Liver (tissue), 10 donors: ENCODE measurements at places on chromosomes 6 and 20.

DNA sequence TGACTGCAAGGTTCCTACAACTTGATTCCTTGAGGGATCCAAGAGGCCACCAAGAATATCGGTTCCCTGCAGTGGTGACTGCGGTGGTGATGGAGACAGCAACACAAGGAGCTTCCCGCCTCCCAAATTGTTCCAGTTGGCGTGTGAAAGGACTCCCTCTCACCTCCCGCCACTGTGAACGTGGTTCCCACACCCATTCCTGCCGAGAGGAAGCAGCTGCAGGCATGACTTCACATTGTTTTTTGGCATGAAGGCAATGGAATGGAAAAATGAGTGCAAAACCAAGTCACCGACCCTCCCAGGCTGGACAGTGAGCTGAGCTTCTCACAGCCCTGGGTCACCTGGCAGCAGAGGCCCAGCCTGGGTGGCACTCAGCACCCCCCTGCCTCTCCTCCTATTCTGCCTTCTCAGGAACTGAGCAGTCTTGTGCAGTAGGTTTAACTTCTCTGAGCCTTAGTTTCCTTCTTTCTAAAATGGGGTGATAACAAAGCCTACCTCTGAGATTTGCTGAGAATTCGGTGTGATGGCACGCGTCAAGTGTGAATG lies 75.0 kb downstream of the CNKSR3 start:
- no peak for DNase-seq

GRCh38 chr6:149075616-149076354 lies 241.7 kb upstream of the TAB2 start:
- no peak for DNase-seq

GRCh38 chr6:46684771-46685170 lies 2.9 kb upstream of the TDRD6 start:
- DNase-seq = no peak

DNA sequence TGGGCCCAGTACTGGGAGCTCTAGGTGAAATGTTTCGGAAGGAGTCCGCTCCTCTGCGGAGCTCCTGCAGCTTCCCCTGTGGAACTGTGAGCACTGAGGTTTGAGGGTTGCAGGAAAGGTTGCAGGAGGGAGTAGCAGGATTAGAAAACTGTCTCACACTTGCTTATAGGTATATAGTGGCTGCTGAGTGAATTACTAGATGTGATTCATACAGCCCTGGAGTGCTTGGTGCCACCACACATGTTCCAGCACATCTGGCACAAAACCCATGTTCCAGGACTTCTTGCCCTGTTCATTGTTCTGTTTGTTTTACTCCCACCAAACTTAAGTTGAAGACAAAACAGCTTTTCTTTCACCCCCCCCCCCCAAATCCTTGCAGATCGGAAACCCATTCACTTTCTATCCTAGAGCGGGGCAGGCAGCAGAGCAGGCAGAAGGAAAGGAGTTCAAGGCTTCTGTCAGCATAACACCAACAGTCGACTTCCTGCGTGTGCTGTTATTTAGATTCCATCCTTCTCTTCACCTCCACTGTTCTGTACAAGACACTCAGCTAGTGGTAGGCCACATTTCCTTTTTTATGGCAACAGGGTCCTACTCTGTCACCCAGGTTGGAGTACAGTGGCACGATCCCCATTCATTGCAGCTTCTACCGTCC lies 669 bp upstream of the PEX6 start:
- peak; percentile 41 for DNase-seq

- no peak for DNase-seq
Observed at GRCh38 chr6:142474531-142475289, 172.9 kb downstream of the ADGRG6 start.

GRCh38 chr6:150766201-150766997 lies 99.1 kb upstream of the MTHFD1L start:
- no peak for DNase-seq

- DNase-seq = no peak
Observed at GRCh38 chr20:48944663-48945297, 23.3 kb downstream of the ARFGEF2 start.

GRCh38 chr20:12835999-12836398 lies 172.8 kb upstream of the SPTLC3 start:
- DNase-seq = no peak

GRCh38 chr6:118718297-118718696 lies 66.9 kb upstream of the CEP85L start:
- DNase-seq = no peak

DNA sequence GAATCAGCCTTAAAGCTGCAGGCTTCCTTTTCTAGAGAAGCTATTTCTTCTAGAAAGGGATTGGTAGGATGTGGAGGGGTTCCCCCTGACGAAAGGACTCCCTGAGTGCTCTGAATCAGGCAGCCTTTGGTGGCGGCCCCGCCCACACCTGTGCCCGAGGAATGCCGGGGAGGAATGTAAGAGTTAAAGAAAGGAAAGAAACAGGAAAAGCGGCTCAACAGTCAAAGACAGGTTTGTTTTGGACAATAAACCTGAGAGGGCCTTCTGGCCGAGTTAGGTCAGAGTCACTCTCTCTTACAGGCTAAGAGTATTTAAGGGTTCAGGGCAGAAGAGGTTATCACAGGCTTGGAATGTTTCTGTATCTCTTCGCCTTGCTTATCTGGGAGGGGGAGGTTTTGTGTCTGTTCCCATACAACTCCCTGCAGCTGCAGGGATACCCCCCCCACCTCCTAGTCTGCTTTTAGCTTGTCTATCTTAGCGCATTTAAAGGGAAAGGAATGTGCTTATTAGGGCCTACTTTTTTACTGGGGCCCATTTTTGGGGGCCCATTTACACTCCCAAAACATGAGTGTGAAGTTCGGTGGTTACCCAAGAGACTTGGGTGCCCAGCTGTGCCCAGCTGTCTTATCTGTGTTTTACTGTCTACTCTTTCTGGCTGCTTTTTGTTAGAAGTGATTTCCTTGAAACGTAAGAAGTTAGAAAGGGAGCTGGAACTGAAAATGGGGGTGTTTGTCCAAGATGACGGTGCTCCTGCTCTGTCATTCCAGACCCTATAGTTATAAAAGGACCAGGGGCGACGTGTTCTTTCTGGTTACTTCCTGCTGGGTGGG lies 32.8 kb downstream of the DYNLT1 start:
- DNase-seq = peak; percentile 16

DNA sequence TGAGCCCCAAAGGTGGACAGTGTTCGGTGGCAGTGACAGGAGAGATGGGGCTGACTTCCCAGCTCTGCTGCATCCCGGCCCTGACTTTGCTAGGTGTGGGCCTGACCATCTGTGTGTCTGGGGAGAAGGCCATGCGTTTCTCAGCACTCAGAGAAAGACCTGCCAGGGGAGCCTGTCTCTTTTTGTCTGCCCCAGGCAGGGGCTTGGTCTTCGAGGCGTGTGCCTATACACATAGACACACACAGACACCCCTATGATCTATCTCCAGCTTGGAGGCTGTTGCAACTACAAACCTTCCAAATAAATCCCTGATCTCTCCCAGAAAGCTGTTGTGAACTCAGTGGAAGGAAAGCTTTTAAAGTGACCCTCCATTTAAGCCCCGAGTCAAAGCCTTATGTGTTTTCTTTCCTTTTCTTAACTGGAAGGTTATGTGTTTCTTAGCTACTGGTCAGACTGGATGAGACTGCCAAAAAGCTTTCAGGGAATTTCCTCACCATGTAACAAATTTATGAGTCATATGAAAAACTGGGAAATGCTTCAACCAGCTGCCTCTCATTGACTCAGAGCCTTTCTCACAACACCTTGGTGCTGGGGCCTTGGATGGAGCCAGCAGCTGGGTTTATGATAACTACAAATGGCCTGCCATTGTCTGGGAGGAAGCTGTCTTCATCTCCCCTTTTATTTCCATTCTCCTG lies 102.6 kb downstream of the CDC5L start:
- DNase-seq = no peak

GRCh38 chr6:65799389-65799788 lies 92.4 kb upstream of the EYS start:
- DNase-seq = no peak

GRCh38 chr6:117818449-117818848 lies 88.6 kb upstream of the SLC35F1 start:
- DNase-seq = no peak

DNA sequence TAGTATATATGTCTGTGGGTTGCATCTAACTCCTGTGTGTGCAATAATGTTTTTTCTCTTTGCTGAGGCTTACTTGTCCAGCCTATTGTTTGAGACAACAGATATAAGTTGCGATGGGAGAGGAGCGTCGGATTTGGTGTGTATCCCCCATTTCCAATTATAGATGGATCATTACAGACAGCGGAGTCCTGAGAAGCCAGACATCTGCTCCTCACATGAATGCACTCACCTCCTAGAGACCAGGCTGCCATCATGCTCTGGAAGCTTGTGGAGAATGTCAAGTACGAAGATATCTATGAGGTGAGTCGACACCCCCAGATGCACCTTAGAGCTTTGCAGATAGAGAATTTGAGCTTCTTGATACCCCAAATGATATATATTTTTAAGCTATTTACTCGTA lies at the start of gene TFAP2B:
TSS of gene TFAP2B (plus strand) at position 199 of the 400 bp plus-strand sequence. CDS start at position 220, 21 bp downstream.
- DNase-seq = no peak

- no peak for DNase-seq
Observed at GRCh38 chr6:167092672-167093339, 30.1 kb upstream of the CCR6 start.

GRCh38 chr6:41826343-41827022 lies 39.0 kb downstream of the TOMM6 start:
- no peak for DNase-seq

DNA sequence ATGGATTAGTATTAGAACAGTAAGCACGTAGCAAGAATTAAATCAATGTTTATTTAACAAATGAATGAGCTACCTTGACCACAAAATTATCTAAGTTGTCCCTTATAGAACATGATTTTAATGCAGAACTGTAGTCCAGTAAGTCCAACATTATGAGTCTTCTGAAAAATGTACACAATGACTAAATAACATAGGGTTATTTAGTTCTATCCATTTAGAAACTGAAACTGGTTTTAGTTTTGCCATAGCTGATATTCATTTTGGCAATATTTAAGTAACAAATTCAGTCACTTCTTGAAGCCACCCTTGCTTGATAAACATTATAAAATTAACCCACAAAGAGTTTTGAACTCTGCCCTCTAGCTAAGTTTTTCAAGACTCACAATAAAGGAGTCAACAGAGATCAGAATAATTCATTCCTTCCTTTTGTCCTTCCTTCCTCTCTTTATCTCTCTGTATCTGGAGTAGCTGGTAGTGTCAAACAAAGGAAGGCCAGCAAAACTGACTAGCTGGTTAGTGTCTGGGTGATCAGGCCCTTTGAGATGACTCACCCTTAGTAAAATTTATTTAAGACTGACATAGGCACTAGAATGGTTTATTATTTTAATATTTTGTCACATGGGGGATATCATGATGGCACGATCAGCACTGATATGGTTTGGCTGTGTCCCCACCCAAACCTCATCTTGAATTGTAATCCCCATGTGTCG lies 115.1 kb downstream of the BTBD9 start:
- no peak for DNase-seq

- no peak for DNase-seq
Observed at GRCh38 chr6:56742122-56742791, 99.6 kb upstream of the DST start.

DNA sequence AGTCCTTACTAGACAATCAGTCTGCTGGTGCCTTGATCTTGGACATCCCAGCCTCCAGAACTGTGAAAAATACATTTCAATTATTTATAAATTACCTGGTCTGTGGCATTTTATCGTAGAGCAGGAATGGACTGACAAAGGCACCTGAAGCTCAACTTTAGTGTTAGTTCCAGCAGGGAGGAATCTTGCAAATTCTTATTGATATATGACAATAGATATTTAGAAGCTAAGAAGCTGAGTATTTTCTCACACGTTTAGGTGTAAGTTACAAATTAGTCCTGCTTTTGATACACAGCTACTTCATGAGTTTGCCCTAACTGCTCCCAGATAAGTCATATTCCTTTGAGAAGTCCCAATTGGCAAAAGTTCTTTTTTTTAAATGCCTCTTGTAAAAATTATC lies 138.0 kb upstream of the ZNF217 start:
- no peak for DNase-seq

- peak; percentile 85 for DNase-seq
Observed at GRCh38 chr20:31822421-31823330, 3.5 kb downstream of the MYLK2 start.

DNA sequence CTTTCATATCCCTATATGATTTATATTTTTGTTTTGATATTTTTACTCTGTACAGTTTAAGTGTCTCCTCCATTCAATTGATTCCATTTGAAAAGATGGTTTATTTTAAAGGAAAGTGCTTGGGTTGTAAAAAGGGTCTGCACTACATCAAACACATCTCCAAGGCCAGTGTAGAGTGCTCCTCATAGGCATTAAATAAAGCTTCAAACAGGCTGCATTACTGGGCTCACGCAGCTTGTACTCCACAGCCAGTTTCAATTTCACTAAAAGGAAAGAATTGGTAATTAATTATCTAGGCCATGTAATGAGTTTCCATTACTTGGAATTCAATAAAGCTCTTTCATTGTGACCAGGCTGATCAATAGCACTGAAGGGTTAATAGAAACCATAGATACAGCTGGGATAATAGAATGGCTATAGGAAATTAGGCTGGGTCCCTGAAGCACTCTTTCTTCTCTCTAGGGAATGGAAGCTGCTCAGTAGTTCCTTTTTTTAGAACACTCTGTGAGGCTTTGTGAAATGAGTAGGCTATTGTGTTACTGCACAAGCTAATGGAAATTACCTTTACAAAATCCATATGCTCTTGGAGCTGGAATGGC lies 442.2 kb downstream of the RNF144B start:
- DNase-seq = no peak

DNA sequence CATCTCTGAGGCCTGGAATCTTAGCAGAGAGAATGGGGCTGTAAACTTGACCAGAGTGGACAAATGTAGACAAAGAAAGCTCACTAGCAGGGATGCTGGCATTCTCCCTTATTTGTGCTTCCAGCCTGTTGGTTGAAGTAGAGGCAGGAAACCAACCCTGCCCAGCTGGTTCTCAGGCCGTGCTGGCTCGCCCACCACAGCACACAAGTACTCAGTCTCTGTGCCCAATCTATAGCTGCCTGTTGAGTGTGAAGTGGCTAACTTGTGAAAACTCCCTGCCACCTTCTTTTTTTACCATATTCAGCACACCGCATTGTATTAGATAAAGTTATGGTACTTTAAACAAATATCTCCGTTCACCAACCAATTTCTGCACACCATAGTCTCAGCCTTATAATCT lies 37.3 kb downstream of the HDDC2 start:
- DNase-seq = no peak

- DNase-seq = no peak
Observed at GRCh38 chr6:1392813-1393640, 3.7 kb downstream of the FOXF2 start.
